ENCODE measurements at places on chromosomes 6 and 20. TPM values are rescaled to one million over a fixed set of nuclear protein-coding genes. Genes with fewer than 3 reads are reported as not detected.
A peak's percentile ranks its signal among the peaks of the same experiment; 100 is the strongest.

The SYTL3 gene
- 55.3 TPM for total RNA-seq

The PHF1 gene
- 40.2 TPM for total RNA-seq

The PGC gene
- 1.2 TPM for total RNA-seq

GRCh38 chr6:158287047-158287446 is 25.2 kb upstream of the TULP4 start:
- no peaks in the 10 kb centered on the region for H3K4me1 ChIP-seq
- no peak for DNase-seq
- H3K27ac ChIP-seq, result no peak overlapping the region
- H3K27me3 ChIP-seq, result no peaks in the 10 kb centered on the region
- H3K36me3 ChIP-seq, result no peaks in the 10 kb centered on the region

DNA sequence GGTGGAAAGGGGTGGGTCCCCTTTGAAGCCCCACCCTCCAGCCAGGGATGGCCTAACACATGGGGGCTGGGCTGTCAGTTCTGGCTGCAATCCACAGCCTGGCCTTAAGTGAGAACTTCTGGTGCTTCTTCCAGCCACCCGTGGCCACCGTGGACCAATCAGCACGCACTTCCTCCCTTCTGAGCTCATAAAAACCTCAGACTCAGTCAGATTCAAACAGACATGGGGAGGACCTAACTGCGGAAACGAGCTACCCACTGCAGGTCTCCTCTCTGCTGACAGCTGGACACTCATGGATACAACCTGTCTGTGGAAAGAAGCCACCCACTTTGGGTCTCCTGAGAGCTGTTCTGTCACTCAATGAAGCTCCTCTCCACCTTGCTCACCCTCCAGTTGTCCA is 20.4 kb upstream of the ZNF391 start:
- no peaks in the 10 kb centered on the region for H3K27me3 ChIP-seq
- H3K4me3 ChIP-seq, result no peak overlapping the region
- no peak overlapping the region for H3K27ac ChIP-seq
- H3K36me3 ChIP-seq, result no peaks in the 10 kb centered on the region
- no peak for DNase-seq

DNA sequence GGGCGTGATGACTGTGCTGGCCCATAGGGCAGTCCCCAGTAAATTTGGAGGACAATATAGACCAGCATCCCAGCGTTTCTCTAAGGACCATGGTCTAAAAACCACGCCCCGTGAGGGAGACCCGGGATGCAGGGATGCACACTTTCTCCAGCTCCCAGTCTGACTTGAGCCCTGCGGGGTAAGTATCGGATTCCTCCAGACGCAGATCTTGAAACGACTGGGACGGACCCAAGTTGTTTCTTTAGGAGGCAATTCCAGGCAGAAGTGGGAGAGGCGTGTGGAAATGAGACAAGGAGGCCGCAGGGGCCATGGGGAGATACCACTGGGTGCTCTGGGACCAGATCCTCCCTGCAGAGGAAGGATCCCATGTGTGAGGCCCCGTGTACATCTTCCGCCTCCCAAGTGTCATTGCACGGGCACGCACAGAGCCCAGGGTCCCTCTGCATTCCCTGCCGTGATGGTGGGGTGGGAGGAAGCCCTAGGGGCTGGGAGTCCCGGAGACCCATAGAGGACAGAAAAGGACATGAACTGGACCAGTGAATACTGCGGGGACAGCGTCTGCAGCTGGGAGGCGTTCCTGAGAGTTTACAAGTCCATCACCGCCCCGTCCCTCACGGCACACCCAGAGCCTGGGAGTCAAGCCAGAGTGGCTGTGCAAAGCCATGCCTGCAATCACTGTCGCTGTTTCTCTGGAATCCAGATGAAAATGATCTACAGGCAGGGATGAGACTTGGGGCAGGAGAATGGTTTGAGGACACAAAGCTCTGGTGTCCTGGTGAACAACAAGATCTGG is 522.9 kb downstream of the CDH26 start:
- no peak overlapping the region for H3K27ac ChIP-seq
- DNase-seq, result no peak
- no peaks in the 10 kb centered on the region for H3K36me3 ChIP-seq
- H3K4me3 ChIP-seq, result no peak overlapping the region
- H3K27me3 ChIP-seq, result no peaks in the 10 kb centered on the region

DNA sequence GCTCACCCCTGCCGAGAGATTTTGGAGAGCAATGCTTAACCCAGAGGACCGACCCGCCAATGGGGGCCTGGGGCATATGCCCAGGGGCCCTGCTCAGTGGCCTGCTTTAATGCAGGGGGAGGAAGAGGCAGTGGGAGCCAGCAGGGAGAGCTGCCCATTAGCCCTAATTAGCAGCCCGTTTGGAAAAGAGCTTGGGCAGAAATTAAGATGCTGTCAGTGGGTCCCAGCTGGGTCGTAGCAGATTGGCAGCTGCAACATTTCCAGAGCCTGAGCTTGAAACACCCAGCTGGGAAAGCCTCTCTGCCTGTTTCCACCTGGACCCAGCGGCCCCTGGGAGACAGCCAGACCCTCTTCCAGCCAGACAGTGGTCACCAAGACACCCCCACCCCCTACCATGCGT is 39.5 kb downstream of the CD40 start:
- no peak for DNase-seq
- H3K27ac ChIP-seq, result no peak overlapping the region
- H3K4me1 ChIP-seq, result no peaks in the 10 kb centered on the region
- H3K36me3 ChIP-seq, result no peaks in the 10 kb centered on the region

GRCh38 chr6:85673198-85674139 is 30.8 kb upstream of the SYNCRIP start:
- peaks cover 10% of the 10 kb centered on the region for H3K4me1 ChIP-seq
- H3K4me3 ChIP-seq, result no peak overlapping the region
- H3K36me3 ChIP-seq, result peaks cover 35% of the 10 kb centered on the region
- DNase-seq, result no peak
- H3K27me3 ChIP-seq, result no peaks in the 10 kb centered on the region
- H3K27ac ChIP-seq, result peak overlapping the region; percentile 83

The FAM217B gene
- total RNA-seq, result 8.1 TPM

The PLCB4 gene
- total RNA-seq, result 2.5 TPM

DNA sequence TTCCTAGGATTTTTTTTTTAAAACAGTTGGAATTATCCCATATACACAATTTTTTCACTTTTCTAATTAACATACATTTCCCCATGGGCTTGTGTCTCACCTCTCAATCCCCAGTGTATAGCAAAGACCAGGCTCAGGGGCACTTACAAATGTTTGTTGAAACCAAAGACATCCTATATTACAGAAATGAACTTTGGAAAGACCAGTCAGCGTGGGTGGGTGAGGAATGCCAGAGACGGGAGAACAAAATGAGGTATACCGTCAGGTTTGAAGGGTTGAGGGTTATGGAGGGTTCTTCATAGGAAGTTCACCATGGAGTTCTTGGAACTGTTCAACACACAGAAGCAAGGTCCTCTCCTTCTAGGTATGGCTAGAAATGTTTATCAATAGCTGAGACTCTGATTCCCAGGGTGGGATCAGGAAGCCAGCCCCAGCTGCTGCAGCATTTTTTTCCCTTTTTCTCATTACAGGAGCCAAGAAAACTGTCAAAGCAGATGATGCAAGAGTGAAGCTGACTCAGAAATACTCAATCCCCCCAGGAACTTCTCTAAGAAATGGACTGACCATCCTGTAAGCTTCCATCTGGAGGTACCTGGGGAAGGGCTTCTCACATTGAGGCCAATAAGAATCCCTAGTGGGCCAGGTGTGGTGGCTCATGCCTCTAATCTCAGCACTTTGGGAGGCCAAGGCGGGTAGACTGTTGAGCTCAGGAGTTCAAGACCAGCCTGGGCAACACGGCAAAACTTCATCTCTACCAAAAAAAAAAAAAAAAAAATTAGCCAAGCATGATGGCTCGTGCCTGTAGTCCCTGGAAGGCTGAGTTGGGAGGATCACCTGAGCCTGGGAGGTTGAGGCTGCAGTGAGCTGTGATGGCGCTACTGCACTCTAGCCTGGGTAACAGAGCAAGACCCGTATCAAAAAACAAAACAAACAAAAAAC is 15.9 kb upstream of the TBC1D20 start:
- no peaks in the 10 kb centered on the region for H3K4me1 ChIP-seq
- H3K36me3 ChIP-seq, result peaks cover 37% of the 10 kb centered on the region
- H3K27me3 ChIP-seq, result no peaks in the 10 kb centered on the region
- H3K27ac ChIP-seq, result no peak overlapping the region

GRCh38 chr6:121382467-121383121 is 48.3 kb upstream of the TBC1D32 start:
- no peaks in the 10 kb centered on the region for H3K36me3 ChIP-seq
- H3K4me3 ChIP-seq, result no peak overlapping the region
- no peaks in the 10 kb centered on the region for H3K4me1 ChIP-seq
- DNase-seq, result no peak
- no peaks in the 10 kb centered on the region for H3K27me3 ChIP-seq

DNA sequence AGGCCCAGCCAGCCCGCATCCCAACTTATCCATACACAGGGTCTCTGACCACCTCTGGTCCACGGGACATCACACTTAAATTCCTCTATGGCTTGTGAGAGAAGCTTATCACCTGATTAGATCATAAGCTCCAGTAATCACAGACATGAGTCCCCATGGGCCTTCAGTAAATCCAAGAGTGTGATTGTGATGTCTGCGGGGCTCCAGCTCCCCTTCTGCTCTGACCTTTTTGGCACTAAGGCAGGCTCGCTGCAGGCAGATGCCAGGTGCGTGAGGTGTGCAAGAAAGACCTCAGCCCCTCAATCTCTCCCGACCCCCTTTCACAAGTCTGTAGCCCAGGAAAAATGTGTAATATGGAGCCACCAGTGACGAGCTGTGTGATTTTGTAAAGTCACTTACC is 127.6 kb upstream of the DUSP22 start:
- H3K27me3 ChIP-seq, result no peaks in the 10 kb centered on the region
- no peak for DNase-seq
- H3K36me3 ChIP-seq, result no peaks in the 10 kb centered on the region
- H3K27ac ChIP-seq, result no peak overlapping the region
- no peaks in the 10 kb centered on the region for H3K4me1 ChIP-seq

DNA sequence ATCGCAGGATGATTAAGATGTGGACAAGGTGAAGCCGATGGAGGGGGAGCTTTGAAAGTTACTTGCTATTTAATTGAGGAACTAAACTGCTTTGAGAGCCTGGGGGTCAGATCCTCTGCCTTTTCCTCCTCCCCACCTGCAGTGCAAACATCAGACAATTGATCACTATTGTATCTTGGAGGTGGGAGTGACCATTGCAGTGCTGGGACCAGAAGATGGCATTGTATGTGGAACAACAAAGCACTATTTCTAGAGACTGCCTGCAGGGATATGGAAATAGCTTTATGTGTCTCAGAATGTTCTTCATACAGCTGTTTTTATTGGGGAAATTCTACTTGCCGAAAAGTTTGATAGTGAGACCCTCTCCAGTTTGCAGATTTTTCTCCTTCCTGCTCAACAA is 4.2 kb downstream of the MOG start:
- no peaks in the 10 kb centered on the region for H3K4me1 ChIP-seq
- no peaks in the 10 kb centered on the region for H3K27me3 ChIP-seq
- no peak overlapping the region for H3K4me3 ChIP-seq
- H3K27ac ChIP-seq, result no peak overlapping the region
- H3K36me3 ChIP-seq, result no peaks in the 10 kb centered on the region
- no peak for DNase-seq

The PSORS1C1 gene
- 9.8 TPM for total RNA-seq

GRCh38 chr6:27312146-27312949 is at the start of gene POM121L2:
Gene POM121L2, minus strand, starts transcription at chr6:27312273. Its CDS starts 103 bp downstream, at chr6:27312170.
- H3K27me3 ChIP-seq, result no peaks in the 10 kb centered on the region
- no peaks in the 10 kb centered on the region for H3K36me3 ChIP-seq
- no peaks in the 10 kb centered on the region for H3K4me1 ChIP-seq
- H3K4me3 ChIP-seq, result no peak within 1 kb of the TSS
- H3K27ac ChIP-seq, result no peak within 1 kb of the TSS
- DNase-seq, result no peak

GRCh38 chr20:45905505-45906079 is 6.4 kb downstream of the PLTP start:
- peak; percentile 48 for DNase-seq
- no peak overlapping the region for H3K4me3 ChIP-seq
- no peaks in the 10 kb centered on the region for H3K36me3 ChIP-seq
- H3K4me1 ChIP-seq, result peaks cover 5% of the 10 kb centered on the region

- peak; percentile 36 for DNase-seq
- H3K4me3 ChIP-seq, result no peak overlapping the region
- H3K4me1 ChIP-seq, result peaks cover 16% of the 10 kb centered on the region
Observed at GRCh38 chr6:9126878-9127560, 691.7 kb upstream of the SLC35B3 start.

The SYCP2L gene
- total RNA-seq, result 4.9 TPM

DNA sequence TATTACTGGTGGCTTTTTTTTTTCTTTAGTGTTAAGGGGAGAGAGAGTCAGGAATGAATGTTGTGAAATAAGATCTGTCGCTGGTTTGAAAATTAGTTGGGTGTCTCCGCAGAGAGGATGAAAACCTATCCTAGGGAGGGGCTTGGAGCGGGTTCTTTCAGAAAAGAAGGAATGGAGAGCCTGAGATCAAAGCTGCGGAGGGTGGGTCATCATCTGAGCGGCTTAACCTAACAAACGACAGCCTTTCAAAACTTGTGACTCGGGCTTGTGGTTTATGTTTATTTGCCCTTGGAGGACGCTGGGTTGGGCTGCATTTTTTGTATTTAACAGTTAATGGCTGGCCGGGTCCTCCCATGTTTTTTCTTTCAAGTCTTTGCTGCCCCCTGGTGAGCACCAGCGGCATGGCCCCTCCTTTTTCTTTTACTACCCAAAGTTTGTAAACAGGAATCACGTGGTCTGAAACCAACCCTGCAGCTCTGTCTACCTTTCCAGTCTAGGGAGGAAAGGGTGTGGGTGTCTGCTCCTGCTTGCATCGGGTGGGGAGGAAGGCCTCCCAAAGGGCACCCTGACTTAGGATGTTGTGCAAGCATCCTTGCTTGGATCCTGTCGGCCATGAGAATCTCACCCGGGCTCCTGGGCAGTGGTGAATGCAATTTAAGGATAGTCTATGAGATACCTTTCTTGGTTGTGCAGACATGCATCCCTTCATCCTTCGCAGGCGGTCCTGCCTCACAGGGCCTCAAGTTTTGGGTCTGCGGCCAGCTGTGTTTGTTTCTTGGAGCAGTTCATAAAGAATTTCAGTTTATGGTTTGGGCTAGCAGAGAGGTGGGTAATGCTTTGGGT is 2.2 kb downstream of the PIM1 start:
- H3K4me3 ChIP-seq, result peak overlapping the region; percentile 77
- peaks cover 26% of the 10 kb centered on the region for H3K36me3 ChIP-seq
- H3K27me3 ChIP-seq, result no peaks in the 10 kb centered on the region
- peak overlapping the region; percentile 73 for H3K27ac ChIP-seq
- peaks cover 32% of the 10 kb centered on the region for H3K4me1 ChIP-seq
- DNase-seq, result peak; percentile 86

DNA sequence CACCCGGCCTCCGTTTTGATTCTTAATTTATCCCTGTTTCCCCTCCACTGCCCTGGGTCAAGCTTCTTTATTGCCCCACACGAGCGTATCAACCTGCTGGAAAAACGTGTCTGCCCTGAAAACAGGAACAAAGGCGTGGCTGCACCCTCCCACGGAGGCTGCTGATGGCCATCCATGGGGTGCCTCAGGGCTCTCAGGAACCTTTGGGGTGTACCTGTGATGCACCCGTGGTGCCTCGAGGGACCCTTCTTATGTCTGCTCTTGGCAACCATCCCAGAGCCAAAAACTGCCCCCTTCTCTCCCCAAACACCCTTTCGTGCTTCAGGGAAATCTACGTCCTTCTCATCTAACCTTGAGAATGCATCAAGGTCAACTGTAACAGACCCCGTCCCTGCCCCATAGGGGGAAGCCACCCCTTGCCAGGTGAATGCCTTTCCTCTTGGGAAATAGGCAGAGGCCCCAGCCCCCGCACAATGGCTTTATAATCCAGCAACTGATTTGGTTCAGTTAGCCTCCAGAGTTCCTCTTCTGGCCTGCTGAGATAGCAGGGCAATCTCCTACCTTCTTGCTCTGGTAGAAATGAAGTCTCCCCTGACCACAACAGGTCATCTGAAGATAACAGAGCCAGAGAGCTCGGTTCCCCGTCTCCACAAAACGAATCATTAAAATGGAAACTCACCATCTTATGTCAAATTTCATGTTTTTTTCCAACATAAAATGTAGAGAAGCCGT is 29.4 kb downstream of the PSMG4 start:
- H3K27me3 ChIP-seq, result no peaks in the 10 kb centered on the region
- H3K27ac ChIP-seq, result no peak overlapping the region
- no peaks in the 10 kb centered on the region for H3K4me1 ChIP-seq
- H3K4me3 ChIP-seq, result no peak overlapping the region

Data from HCT116 (cell line).